Left lung (tissue), 14 donors: ENCODE measurements at places on chromosomes 5 and 9. TPM values are rescaled to one million over a fixed set of nuclear protein-coding genes. Genes with fewer than 3 reads are reported as not detected.

- DNase-seq = no peak
Measured at GRCh38 chr5:53262348-53262970, 152.9 kb upstream of the MOCS2 start.

GRCh38 chr5:170819824-170820223, 36.3 kb downstream of the GABRP start:
- DNase-seq = no peak

DNA sequence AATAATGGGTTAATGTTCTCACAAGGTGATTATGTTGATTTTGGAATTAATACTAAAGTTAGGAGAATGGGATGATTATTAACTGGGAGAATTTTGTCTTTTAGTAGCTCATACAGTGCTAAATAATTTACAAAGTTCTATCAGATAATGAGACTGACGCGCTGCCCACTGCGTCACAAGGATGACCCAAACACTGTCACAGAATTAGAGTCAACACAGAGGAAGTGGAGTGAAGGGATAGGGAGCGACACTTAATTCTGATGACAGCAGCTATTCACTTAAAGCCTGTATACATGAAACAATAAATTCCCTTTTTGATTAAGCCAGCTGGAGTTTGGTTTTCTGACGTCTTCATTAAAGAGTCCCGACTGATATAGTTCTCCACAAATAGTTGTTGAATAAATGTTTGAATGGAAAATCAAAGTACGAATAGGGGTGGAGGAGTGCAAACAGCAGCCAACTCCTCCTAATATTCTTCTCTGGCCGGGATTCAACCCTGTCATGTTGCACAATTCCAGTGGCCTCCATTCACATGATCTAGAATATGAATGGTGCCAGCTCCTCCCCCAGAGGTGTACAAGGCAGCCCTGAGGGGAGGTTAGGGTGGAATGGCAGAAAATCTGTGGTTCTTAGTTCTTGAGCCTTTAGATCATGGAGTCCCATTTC, 140.3 kb downstream of the PCSK1 start:
- peak; percentile 46 for DNase-seq

DNA sequence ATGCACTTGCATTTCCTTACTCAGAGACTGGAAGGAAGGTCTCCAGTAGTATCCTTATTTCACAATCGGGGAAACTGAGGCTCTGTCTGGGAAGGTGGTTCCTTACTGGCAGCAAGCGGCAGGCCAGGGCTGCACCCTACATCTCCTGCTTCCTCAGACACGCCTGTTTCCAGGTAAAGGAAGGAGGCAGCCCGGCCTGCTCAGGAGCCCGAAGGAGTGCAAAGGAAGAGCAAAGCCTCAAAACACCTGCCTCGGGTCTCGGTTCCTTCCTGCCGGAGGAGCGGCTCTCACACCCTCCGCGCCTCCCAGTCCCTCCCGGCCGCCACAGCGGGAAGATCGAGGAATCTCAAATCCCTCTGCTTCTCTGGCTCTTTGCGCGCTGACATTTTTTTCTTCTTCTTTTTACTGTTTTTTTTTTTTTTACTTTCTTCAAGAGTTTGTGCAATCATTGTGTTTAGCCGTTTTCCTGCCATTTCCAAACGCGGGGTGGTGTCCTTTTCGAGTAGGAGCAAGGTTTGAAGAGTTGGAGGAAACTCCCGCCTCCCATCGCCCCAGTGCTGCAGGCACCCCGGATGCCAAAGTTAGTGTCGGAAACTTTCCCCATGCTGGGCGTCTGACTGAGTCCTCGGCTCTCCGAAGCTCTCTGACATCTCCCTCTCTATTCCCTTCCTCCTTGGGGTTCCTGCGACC, 1.0 kb downstream of the GGTA1 start:
- DNase-seq = no peak

DNA sequence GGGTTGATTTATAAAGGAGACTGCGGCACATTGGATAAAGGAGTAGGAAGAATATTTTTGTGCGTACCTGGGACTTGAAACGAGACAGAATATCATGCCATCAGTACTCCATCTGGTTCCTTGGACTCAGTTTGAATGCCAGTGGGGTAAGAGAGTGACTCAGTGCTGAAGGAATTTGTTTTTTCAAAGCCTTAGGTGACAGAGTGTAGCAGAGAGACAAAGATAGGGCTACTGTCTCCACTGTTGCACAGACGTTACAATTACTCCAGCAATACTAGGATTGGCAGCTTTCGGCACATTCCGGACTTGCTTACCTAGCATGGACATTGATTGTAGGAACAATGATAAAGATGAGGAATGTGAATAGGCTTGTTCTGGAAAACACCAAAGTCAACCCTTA, 250.7 kb downstream of the KCTD16 start:
- no peak for DNase-seq

GRCh38 chr5:150789943-150790611, 11.5 kb downstream of the SMIM3 start:
- DNase-seq = no peak

- DNase-seq = peak; percentile 6
Measured at GRCh38 chr5:45694255-45694814, 1.8 kb downstream of the HCN1 start.

DNA sequence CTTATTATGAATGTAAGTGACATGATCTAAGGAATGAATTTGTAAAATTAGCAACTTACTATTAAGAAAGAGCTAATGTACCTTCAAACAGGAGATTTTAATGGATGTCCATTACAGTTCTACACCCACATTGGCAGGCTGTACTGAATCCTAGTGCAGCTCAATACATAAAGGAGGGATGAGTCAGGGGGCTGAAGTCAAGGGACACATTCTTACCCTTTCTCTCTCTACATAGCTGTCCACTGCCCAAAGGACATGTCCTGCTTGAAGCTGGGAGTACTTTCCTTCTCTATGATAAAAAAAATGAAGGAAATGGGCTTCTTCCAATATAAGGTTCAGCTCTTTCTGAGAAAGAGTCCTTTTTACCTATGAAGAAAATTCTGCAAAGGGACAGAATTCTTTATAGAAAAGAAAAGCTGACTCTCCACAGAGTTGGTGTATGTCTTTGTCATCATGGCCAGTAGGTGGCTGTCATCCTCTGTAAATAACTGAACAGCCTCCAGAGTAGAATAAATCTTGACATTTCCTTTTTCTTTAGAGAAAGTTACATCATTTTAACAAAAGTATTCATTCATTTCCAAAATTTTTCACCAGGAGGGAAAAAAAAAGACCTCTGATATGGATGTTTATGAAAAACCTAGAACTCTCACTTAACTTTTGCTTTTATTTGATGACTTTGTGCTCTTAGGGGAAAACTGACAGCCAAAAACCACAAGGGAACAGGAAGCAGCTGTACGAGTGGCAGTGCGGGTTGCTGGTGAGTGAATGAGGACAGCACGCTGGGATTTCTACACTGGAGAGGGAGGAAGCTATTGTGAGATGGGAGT, 13.1 kb upstream of the IFNA14 start:
- DNase-seq = peak; percentile 47

- no peak for DNase-seq
Measured at GRCh38 chr9:21473236-21473635, 8.9 kb downstream of the IFNE start.

DNA sequence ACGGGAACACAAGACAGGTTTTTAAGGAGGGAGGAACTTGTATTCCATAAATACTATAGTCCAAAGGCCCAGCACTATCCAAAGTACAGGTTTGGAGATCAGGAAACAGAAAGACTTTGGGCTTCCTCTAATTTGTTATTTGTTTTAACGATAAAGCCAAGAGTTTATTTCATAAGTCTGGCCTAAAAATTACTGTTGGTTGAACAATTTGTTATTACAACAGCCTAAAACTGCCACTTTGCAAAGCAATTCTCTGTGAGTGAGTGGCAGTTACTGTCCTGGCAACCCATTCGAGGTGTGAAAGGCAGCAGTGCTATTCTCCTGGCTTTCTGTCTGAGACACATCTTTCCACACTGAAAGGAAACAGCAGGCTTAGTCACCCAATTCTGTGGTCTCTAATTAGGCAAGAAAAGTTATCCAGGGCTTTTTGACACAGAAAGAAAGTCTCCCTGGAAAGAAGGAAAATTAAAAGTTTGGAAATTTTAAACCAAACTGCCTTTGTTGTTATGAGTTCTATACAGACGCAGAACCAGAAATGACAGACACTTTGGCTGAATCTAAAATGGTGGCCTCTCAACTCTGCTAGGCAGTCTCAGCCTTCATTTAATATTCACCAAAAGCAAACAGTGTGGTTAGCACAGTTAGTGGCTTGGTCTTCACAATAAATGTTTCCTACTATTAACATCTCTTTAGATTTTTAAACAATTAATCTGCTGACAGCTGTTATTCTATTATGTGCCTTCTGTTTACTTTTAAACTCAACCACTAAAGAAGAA, 33.9 kb downstream of the PSMB7 start:
- no peak for DNase-seq

DNA sequence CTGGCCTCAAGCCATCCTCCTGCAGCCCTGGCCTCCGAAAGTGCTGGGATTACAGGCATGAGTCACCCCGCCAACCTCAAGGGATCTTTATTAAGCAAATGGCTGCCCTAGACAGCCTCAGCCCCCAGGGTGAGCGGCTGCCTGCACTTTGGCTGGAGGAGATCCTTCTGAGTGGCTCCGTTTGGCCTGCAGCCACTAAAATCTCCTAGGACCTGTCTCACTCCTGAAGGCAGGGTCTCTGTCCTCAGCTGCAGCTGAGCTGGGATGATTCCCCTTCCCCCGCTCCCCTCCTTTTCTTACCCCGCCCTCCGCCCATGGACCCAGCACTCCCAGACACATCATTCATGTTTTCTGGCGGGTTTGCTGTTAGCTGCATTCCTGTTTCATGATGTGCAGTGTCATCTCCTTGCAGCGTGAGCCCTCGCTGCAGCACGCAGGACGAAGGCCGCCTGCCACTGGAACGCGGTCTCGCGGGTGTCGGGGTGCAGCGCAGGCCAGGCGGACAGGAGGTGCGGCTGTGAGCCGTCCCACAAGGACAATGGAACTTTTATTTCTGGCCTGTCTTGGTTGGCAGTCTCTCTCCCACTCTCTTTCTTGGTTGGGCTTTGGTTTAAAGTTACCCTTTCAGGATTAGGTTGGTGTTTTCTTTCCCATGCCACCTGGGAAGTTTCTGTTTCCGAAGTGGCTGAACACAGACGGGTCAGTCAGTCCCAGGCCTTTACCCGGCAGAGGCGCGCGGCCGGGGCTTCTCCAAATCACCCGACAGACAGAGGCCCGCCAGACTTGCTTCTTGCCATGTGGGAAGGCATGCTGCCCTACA, 137.1 kb downstream of the FOXD1 start:
- no peak for DNase-seq

DNA sequence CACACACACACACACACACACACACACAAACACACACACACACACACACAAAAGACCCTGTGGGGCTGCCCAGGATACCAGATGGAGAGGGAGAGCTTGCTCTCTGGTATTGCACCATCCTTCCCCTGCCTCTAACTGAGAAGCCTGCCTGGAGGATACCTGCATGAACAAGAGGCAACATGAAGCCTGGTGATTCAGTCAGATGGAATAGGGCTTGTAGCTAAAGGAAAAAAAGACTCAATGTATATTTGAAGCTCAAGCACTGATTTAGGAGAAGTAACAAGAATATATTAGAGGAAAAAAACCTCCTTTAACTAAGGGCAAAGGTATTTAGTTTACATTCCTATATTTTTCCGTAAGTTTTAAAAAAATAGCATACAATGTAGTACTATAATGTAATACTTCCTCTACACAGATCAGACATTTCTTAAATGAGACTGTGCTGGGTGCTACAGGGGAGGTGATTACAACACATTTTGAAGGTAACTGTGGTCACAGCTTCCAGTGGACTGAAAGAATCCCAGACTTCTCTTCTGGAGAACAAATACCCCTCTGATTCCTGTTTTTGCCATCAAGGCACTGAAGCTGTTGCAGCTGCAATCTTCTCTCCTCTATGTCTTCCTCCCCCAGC, 169.3 kb downstream of the DCP2 start:
- no peak for DNase-seq

- no peak for DNase-seq
Measured at GRCh38 chr9:131400627-131401026, 6.7 kb downstream of the PRRC2B start.

- DNase-seq = no peak
Measured at GRCh38 chr9:128428644-128429512, 8.2 kb downstream of the CERCAM start.

- DNase-seq = no peak
Measured at GRCh38 chr5:137684761-137685160, 51.1 kb downstream of the KLHL3 start.

GRCh38 chr5:172622091-172623046, 18.7 kb upstream of the NEURL1B start:
- DNase-seq = no peak

DNA sequence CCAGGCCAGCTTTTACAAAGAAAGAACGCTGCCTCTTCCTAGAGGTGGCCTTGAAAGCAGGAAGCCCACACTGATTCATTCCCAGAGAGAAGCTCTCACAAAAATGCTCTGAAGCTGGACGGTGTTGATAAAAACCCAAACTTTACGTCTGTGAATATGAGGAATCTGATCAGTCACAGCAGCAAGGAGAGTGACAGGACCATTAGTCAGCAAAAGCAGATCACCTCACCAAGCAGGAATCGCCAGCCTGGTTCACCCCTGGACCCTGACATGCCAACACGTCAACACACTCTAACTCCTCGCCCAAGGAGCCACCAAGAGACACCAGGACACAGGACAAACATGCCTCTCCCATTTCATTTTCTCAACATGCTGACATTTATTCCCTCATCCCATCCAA, 70.6 kb upstream of the ZNF622 start:
- DNase-seq = no peak

- DNase-seq = no peak
Measured at GRCh38 chr9:131046093-131046380, 37.1 kb downstream of the LAMC3 start.

DNA sequence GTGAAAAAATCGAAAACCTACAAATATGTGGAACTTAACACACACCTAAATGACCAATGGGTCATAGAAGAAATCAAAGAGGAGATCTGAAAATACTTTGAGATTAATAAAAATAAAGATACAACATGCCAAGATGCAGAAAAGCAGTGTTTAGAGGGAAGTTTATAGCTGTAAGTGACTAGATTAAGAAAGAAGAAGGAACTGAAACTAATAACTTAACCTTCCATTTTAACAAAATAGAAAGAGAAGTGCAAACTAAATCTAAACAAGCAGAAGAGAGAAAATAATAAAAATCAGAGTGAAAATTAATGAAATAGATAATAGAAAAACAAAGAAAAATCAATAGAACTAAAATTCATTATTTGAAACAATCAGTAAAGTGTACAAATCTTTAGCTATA, 103.0 kb upstream of the MAMDC2 start:
- DNase-seq = no peak

The FAM169A gene
- polyA plus RNA-seq = 5.5 TPM

The SPINK1 gene
- polyA plus RNA-seq = 0.61 TPM

The ABO gene
- 4.2 TPM for polyA plus RNA-seq

The TLR4 gene
- polyA plus RNA-seq = 11.1 TPM

The ZNF169 gene
- polyA plus RNA-seq = 10.2 TPM

The FOXD1 gene
- polyA plus RNA-seq = not detected

The LCN2 gene
- 1.8 TPM for polyA plus RNA-seq

The GGTA1 gene
- polyA plus RNA-seq = 9.5 TPM

The TTC23L gene
- polyA plus RNA-seq = 3.4 TPM

The C9orf50 gene
- polyA plus RNA-seq = 0.39 TPM

The CD274 gene
- 0.24 TPM for polyA plus RNA-seq

The CSF2 gene
- 0.44 TPM for polyA plus RNA-seq

The FOXD4L4 gene
- polyA plus RNA-seq = not detected

The DCAF10 gene
- polyA plus RNA-seq = 30.3 TPM
